Spinal cord (tissue), 10 donors: ENCODE measurements at places on chromosomes 3 and 15. TPM values are rescaled to one million over a fixed set of nuclear protein-coding genes. Genes with fewer than 3 reads are reported as not detected.

FGF7 gene
- total RNA-seq = 5.6 TPM

KLHL40 gene
- total RNA-seq = 0.11 TPM

EPM2AIP1 gene
- total RNA-seq = 48.2 TPM

CMTM6 gene
- 60.2 TPM for total RNA-seq

IGF2BP2 gene
- total RNA-seq = 59.3 TPM

GRAMD2A gene
- total RNA-seq = 1.8 TPM

WDR93 gene
- total RNA-seq = 3.9 TPM

GADL1 gene
- total RNA-seq = 0.61 TPM

MYEF2 gene
- total RNA-seq = 38.0 TPM

FETUB gene
- total RNA-seq = not detected

WDR72 gene
- total RNA-seq = 0.10 TPM

UNC13C gene
- total RNA-seq = 27.5 TPM

IQCH gene
- total RNA-seq = 6.1 TPM

FBXW12 gene
- total RNA-seq = 0.61 TPM

MAGI1 gene
- 86.3 TPM for total RNA-seq

CYP1A2 gene
- not detected for total RNA-seq

LAMB2 gene
- total RNA-seq = 225 TPM

TMEM212 gene
- total RNA-seq = 0.40 TPM

LINGO1 gene
- 13.7 TPM for total RNA-seq

RBPMS2 gene
- total RNA-seq = 0.30 TPM

CAND2 gene
- 10.3 TPM for total RNA-seq

MAP1A gene
- total RNA-seq = 148 TPM

C3orf80 gene
- total RNA-seq = 0.55 TPM

DET1 gene
- total RNA-seq = 10.2 TPM

CX3CR1 gene
- total RNA-seq = 27.7 TPM

HIGD2B gene
- not detected for total RNA-seq

EFCC1 gene
- total RNA-seq = 0.89 TPM

PSMA4 gene
- total RNA-seq = 201 TPM

ECE2 gene
- total RNA-seq = 3.6 TPM

GOLGA8M gene
- 0.99 TPM for total RNA-seq

IMPG2 gene
- total RNA-seq = 1.5 TPM

CCDC13 gene
- total RNA-seq = 2.7 TPM

AGBL1 gene
- total RNA-seq = 0.55 TPM

CCR9 gene
- total RNA-seq = 0.30 TPM

APOD gene
- 75.5 TPM for total RNA-seq

TMEM115 gene
- total RNA-seq = 21.6 TPM

IFRD2 gene
- total RNA-seq = 40.3 TPM

SUCLG2 gene
- 29.2 TPM for total RNA-seq

SAMMSON gene
- 0.17 TPM for total RNA-seq

CACNA2D3 gene
- total RNA-seq = 34.5 TPM

INO80 gene
- total RNA-seq = 18.8 TPM

WDR49 gene
- total RNA-seq = 30.9 TPM
